Activated CD4-positive, alpha-beta T cell treated with anti-CD3 and anti-CD28 coated beads, Interleukin-2, amount 50 U/mL, for 48 hours (primary cell): ENCODE measurements at places on chromosomes 13 and 19.
A peak's percentile ranks its signal among the peaks of the same experiment; 100 is the strongest.

DNA sequence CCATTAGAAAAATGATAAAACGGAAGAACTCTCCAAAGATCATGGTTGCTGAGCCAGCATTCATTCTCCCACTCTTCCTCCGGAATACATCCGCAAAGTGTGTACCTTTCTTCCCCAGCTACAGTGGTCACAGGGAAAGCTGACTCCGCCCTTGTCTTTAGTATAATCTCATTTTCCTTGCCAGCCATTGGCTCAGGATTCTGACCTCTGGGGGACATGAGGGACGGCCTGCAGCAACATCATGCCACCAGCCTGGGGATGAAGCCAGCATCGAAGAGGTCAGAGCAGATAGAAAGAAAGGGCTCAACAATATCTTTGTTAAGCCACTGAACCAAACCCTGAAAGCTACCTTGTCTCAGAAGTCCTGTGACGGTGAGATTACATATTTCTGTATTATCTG, 46.3 kb upstream of the TPP2 start:
- DNase-seq: no peak

DNA sequence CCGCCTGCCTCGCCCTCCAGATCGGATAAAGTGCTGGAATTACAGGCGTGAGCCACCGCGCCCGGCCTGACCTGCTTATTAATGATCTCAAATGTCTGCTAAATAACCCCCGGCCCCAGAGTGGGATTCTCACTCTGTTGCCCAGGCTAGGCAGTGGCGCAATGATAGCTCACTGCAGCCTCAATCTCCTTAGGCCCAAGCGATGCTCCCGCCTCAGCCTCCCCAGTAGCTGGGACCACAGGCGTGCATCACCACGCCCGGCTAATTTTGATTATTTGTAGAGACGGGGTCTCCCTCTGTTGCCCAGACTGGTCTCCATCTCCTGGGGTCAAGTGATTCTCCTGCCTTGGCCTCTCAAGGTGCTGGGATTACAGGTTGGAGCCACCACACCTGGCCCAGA, 626 bp upstream of the ATP5F1D start:
- DNase-seq: no peak

DNA sequence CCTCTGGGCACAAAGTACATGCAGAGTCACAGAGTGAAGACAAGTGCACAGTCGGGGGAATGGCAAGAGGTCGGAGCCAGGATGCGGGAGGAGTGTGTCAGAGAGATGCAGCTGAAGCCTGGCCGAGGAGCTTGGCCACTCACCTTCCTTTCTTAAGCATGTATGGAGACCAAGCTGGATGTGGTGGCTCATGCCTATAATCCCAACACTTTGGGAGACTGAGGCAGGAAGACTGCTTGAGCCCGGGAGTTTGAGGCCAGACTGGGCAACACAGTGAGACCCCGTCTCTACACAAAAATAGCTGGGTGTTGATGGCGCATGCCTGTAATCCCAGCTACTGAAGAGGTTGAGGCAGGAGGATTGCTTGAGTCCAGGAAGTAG, 67.0 kb downstream of the LATS2 start:
- no peak for DNase-seq

- DNase-seq: no peak
Observed at GRCh38 chr19:4431296-4431695, 26.3 kb downstream of the UBXN6 start.

GRCh38 chr13:33111414-33112110, 95.3 kb downstream of the KL start:
- no peak for DNase-seq

DNA sequence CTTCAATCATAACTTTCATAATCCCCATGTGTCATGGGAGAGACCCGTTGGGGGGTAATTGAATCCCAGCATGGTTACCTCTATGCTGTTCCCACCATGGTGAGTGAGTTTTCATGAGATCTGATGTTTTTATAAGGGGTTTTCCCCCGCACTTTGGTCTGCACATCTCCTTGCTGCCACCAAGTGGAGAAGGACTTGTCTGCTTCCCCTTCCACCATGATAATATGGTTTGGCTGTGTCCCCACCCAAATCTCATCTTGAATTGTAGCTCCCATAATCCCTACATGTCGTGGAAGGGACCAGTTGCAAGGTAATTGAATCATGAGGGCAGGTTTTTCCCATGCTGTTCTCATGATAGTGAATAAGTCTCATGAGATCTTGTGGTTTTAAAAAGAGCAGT, 524.9 kb downstream of the SLITRK5 start:
- no peak for DNase-seq

DNA sequence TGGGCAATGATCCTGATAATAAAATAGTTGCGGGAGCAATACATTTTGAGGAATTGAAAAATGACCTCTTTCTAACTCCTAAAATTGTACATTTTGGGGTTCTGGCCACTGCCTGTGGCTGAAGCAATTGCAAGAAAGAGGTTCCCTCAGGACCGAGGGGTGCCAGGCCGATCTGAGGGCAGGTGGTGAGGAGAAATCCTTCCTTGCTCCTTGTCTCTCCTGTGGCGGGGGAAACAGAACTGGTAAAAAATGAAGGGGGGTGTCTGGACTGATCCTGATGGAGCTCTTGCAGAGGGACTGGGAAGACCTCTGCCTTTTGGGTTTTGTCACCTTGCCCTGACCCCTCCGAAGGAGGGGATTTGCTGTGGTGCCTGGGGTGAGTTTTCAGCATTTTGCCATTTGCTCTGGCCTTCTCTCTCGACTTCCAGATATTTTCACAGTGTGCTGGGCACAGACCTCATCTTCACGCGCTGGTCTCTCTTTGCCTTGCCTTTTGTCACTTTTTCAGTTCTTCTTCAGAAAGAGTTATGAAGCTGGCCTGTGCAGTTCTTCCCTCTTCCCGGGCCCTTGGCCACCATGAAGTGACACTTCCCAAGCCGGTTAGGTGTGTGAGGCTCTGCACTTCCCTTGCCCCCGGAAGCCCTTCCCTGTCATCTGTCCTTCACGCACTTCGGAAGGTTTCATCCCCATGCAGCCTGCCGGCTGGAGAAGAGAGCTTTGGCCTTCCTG, 22.2 kb downstream of the NFIX start:
- no peak for DNase-seq

GRCh38 chr19:399370-399769, 9.6 kb downstream of the C2CD4C start:
- DNase-seq: no peak

- DNase-seq: no peak
Observed at GRCh38 chr19:11806354-11807098, 7.5 kb upstream of the ZNF440 start.

DNA sequence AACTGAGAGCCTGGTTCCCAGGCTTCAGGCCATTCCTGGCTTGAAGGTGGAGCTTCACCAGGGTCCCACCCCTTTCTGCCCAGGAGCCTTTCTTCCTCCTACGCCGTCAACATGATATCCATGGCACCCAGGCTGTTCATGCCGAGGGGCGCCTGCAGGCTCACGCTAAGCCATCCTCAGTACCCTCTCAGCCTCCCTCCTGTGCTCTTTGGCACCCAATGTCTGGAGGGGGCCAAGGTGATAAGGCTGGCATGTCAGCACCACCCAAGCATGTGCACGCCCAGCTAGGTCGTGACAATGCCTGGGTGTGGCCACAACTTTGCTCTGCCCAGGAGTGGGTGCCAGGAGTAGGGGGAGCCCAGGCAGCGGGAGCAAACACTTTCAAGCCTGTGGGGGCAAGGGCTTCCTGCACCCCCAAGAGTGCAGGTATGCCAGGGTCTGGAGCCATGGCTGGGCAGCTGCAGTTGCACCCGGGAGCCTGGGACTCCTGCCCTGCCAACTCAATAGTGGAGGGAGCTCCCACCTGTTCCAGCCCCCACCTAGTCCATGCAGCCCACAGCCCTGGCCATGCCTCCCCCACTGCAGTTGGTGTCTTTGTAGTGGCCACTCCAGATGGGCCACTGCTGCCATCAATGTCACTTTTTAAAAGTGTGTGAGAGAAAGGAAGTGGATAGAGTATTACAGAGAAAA, 219.9 kb downstream of the MAB21L1 start:
- no peak for DNase-seq

- DNase-seq: peak; percentile 59
Observed at GRCh38 chr19:56350416-56351045, 35.9 kb upstream of the ZSCAN5A start.

DNA sequence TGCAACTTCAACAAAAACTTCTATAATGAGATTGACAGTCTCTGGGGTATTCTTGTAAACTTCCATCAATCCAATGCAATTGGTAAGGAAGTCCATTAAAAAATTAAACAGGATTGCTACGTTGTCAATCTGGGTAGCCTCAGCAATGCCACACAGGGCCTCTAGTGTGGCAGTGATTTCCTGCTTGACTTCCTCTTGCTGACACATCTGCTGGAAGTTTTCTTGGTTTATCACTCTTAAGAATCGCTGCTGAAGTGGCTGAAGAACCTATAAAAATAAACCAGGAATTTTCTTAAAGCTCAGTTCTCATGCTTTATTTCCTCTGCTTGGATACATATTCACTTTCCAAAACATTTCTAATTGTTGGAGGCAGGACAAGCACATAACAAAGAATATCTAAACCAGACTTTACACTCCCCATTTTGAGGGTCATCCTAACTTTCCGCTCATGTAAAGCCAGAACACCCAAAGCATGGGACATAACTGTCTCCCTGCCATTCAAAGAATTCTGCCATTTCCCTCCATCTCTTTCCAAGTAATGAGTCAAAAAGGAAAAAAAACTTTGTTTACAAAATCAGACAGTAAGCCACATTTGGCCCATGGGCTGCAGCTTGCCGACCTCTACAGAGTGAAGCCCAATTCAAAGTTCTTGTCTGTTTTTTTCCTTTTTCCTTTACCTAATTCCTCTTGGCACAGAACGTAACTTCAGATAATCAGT, 23.2 kb upstream of the EEF1AKMT1 start:
- DNase-seq: no peak

GRCh38 chr13:51959773-51960172, 51.5 kb downstream of the ATP7B start:
- no peak for DNase-seq

DNA sequence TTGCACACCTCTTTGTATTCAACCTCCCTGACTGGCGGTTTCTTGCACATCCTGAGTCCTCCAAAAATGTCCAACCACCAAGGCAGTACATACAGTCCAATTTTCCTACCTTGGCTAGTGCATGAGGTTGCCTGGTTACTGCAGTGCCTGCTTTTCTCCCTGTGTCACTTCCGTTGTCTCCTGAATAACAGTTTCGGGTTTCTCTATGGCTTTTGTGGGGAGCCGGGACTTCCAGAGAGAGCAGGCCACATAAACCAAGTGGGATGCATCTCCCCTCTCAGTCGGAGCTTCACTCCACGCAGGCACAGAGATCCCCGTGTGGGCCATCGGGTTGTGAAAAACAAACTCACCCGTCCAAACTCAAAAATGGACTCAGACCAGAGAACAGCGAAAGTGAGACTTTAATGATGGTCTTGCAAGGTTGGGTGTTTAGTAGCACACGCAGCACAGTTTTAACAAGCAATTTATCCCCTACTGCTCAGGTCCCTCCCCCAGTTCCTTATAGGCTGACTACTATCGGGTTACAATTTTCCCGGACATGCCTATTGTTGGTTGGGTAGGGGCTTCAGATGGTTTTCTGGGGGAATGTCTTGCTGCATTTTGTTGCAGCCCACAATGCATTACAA, 173.1 kb downstream of the POU4F1 start:
- DNase-seq: no peak

GRCh38 chr19:372306-372890, 27.8 kb upstream of the MIER2 start:
- no peak for DNase-seq

GRCh38 chr13:76936763-76937162, 11.5 kb upstream of the ACOD1 start:
- DNase-seq: no peak

- peak; percentile 3 for DNase-seq
Observed at GRCh38 chr13:57632276-57633140, 964 bp downstream of the PCDH17 start.
